ENCODE measurements at places on chromosomes 2 and 18.
A peak's percentile ranks its signal among the peaks of the same experiment; 100 is the strongest.

GRCh38 chr18:54134053-54134452 is 90.4 kb downstream of the MBD2 start:
- DNase-seq = no peak

DNA sequence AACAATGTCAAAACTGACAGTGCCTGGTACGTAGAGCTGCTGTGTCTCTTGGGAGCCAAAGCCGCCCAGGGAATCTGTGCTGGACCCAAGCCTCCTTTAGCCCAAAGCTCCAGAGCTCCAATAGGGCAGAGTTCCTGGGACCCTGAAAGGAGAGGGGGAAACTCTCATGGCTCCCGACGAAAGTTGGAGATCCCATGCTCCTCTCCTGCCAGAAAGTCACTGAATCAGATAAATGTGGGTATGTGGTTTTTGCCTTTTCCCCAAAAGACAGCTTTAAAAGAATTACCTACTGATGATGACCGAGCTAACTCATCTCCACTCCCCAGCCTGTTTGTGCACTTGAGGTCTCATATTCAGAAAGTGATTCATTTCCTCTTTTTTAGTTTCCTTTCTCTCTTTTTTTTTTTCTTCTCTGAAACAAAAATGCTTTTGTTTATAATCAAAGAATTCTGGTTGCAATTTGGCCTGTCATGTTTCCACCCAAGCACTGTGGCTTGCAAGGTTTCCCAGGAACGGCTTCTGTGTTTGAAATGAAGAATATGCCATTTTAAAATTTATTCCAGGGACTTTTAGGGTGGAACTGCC is 14.1 kb upstream of the PMAIP1 start:
- DNase-seq = no peak

DNA sequence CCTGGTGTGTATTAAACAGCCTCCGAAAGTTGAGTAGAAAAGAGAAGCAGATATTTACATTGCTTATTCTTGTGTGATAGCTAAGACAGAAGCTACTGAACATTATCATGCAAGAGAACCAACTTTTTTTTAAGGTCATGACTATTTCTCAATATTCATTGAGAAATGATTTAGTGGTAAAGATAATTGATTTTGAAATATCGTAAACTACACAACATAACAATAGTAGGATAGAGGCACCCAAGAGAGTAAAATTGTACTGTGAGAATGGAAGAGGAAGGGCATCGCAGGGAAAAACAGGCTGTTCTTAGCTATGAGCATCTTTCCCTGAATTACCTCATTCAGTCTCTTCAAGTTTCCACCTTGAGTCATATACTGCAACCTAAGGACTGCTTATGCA is 25.2 kb downstream of the HRH4 start:
- DNase-seq = peak; percentile 22

GRCh38 chr2:12555012-12555645 is 161.6 kb upstream of the TRIB2 start:
- no peak for DNase-seq

- DNase-seq = no peak
Measured at GRCh38 chr18:22427822-22428549, 10.3 kb upstream of the CTAGE1 start.

DNA sequence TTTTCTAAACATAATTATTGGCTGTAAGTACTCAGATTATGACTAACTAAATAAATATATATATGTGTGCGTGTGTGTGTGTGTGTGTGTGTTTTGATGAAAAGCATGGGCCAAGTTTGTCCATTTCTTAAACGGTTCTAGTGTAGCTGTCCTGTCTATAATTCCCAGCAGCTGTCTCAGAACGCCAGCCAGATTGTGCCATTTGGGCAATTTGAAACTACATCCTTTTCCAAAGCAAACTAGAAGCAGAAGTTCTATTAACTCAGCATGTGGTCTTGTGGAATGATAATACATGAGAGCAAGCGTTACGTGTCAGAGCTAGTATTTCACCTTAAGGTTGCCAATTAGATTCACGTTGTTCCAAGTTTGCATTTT is 1.7 kb downstream of the ARHGAP28 start:
- no peak for DNase-seq

GRCh38 chr2:75246441-75247167 is 47.3 kb upstream of the TACR1 start:
- DNase-seq = no peak

GRCh38 chr2:112869258-112869842 is 32.8 kb upstream of the IL1B start:
- no peak for DNase-seq

Data from HL-60 (cell line).